ENCODE measurements at places on chromosomes 1 and 21. TPM values are rescaled to one million over a fixed set of nuclear protein-coding genes. Genes with fewer than 3 reads are reported as not detected.

Gene NEGR1
- 85.5 TPM for total RNA-seq

Gene FAAH
- 34.4 TPM for total RNA-seq

Gene LINGO4
- not detected for total RNA-seq

Gene GBP4
- total RNA-seq: 19.4 TPM

Gene ZNF648
- 0.53 TPM for total RNA-seq

Gene PDE9A
- 32.6 TPM for total RNA-seq

Gene LIPI
- 0.98 TPM for total RNA-seq

Gene APOBEC4
- not detected for total RNA-seq

DNA sequence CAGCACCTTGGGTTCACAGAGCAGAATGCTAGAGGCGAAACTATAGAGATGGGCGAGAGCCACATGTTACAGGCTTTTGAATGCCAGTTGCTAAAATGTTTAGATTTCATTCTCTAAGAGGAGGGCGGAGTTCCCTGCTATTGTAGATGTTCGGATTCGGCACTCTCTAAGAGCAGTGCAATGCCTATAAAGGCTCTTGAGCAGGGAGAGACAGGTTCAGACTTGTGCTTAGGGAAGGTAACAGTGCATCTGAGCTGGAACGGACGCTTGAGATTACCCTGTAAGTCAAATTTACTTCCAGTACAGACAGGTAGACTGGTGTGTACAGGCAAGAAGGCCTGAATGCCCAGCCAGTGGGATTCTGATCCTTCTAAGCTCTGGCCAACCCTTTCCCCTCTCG is 15.3 kb downstream of the LURAP1 start:
- no peak for DNase-seq

- DNase-seq: no peak
Observed at GRCh38 chr1:10975567-10976326, 36.7 kb upstream of the TARDBP start.

DNA sequence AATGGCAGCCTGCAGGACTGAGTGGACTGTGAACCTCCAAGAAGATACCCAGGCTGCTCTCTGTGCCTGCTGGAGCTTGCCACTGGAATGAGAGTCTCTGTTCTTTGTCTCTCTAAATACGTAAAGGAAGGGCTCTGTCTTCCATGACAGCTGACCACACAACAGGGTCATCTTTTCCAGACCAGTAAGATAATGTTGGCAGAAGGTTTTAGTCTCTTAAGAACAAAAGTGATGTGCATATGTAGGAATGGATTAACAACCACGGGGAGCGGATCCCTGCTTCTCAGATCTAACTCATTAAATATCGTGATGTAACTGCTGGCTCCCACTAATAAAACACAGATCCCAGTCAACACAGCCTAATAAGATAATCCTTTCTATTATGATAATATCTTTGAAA is 67.5 kb downstream of the MAP10 start:
- DNase-seq: no peak

GRCh38 chr1:55650444-55650843 is 435.3 kb upstream of the USP24 start:
- DNase-seq: no peak

DNA sequence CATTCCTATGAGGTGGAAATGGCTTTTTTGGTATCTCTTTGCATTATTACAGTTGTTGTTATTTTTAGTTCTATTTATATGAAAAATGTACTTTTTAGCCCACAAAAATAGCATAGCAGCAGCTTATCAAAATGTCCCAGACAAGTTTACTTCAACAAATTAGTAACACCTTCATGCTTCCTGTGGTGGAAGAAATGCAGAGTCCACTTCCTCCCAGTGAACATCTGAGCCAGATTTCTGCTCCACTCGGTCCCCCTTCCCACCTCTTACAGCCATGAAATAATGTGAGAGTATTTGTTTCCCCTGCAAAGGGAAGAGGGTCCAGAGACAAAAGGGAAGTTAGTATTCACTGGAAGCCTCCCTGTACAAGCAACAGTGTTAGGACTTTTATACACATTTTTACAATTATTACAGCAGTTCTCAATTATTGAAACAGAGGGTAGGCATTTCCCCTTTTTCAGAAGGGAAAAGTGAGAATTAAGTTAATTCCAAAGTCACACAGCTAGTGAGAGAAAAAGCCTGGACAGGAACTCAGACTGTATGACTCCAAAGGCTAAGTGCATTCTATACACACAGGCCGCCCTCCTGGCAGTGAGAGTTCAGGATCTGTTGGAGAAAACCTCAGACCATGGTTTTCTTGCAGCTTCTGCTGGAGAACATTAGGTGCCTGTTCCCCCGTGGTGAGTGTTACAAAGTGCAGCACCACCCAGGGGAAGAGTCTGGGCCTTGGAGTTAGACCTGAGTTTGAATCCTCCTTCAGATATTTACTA is 126.5 kb downstream of the PBX1 start:
- no peak for DNase-seq

GRCh38 chr1:230681599-230681998 is 32.3 kb downstream of the AGT start:
- DNase-seq: no peak

DNA sequence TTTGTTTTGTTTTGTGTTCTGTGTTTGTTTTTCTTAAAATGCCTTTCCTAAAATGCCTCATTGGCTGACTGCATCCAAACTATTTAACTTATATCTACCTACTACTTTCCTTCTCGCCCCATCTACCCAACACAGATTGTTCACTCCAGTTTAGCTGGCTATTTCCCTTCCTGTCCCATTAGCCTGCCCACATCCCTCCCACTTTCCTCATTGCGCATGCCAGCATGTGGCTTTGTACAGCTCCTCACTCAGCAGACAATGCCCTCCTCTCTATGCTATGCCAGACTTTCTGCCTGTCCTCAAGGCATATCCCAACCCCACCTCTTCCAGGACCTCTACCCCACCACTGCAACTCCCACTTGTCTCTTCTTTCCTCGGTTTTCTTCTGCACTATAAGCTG is 94.7 kb upstream of the C1orf21 start:
- DNase-seq: no peak

DNA sequence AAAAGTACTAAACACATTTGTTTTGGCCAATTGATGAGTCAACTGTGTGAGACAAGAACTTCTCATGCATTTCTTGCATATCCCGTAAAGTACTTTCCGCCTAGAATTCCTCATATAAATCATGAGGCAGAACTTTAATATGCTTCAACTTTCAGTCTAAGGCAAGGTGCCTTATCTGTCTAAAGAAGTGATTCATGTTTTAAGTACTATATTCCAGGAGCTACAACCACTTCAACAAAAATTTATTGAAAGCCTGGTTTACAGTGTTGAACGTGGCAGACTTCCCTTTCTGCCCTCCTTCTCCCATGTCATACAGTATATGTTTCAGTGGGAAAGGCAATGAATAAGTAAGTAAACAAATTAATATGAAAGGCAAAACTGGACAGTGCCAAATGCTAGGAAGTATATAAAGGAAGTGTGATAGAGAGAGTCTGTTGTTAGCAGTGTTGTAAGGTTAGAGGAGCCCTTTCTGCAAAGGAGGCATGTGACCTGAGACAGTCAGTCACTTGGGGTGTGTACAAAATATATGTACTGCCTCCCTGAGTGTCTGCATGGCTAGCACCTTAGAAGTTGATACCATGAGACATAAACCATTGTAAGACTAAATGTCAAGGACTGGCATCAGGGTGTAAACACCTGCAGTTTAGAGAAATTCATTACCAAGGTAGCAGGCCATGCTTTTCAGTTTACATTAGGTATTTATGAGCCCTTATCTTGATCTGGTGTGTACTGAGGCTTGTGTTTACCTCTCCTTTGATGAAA is 362.2 kb downstream of the SRGAP2C start:
- DNase-seq: no peak

DNA sequence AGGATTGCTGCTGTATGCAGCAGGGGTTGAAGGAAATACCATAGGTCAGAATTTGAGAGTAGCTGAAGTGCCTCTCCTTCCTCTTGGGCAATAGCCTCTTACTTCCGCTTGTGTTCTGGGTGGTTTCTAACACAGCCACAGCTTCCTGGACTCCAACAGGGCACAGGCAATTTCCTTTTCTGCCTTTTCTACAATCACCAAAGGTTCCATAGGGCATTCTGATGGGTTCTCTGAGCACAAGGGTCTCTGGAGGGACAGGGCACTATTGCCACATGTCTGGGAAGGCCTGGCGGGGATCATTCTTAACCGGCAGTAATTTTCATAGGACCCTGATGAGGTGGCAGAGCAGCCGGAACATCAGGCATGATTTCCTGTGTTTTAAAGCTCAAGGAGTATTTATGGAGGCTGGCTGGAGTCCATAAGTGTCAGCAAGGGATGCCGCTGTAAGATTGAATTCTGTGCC is 5.5 kb upstream of the AGTRAP start:
- no peak for DNase-seq

- no peak for DNase-seq
Observed at GRCh38 chr1:213385806-213386324, 334.8 kb downstream of the RPS6KC1 start.

- no peak for DNase-seq
Observed at GRCh38 chr1:244330318-244330625, 121.4 kb downstream of the ADSS2 start.

DNA sequence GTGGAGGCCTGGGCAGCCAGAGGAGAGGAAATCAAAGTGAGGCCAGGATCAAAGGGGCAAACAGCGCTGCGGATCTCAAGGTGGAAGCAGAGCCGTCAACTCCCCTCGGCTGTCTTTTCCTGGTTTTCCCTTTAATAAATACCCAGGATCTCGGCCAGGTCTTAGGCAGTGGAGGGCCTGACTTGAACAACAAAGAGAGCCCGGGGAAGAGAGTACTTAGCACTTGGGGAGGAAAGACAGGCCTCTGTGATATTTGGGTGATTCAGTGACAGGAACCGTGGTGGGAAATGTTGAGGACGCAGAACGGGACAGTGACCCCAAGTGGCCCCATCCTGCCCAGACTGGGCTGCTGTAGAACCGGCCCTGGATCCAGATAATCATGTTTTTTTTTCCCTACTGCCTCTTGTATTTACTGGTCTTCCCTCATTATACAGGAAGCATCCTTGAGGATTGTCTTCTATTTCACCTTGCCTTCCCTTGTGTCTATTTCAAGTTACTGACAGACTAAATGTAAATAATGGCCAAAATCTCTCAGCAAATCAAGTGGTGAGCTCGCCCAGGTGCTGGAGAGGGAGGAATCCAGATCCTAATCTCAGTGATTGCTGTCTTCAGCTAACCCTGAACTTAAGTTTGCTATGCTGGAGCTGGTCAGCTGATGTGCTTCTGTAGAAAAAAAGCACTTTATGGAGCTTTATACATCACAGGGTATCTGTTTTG is 2.8 kb upstream of the MIXL1 start:
- no peak for DNase-seq

- no peak for DNase-seq
Observed at GRCh38 chr1:85062425-85063026, 14.2 kb upstream of the MCOLN3 start.

GRCh38 chr1:165376811-165377311 is 20.3 kb upstream of the LMX1A start:
- no peak for DNase-seq

DNA sequence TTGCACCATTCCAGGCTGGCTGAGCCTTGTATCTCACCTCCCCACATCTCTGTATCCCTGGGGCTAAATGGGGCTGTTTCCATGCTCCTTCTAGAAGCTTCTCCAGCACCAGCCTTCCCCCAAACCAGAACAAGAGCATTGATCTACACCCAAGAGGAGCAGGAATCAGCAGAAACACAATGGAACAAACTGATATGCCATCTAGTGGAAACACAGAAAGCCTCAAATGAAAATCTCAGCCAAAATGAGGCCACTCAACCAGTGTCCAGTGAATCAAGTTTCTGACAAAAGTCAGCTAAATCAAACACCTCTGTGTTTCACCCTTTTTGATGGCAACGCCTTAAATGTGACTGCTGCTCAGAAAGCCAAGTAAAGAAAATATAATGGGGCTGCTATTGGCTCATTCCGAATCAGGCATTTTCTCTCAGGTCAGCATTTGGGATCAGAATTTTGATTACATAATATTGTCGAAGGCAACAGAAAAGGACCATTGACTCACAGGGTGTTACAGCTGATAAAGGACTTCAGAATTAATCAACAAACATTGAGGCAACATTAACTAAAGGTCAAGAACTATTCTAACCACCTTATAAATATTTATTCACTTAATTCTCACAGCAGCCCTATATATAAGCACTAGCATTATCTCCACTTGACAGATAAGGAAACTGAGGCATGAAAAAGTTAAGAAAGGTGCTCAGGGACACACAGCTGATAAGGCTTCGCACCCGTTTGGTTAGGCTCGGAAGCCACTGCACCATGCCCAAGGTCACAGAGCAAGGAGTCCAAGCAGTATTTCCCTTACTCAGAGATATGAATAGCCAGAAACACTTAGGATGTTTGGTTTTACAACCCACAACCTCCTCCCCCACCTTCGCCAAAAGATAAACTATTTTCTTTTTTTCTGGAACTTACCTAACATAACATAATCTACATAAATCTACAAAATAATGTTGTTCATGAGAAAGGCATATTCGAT is 85.8 kb upstream of the KCNJ15 start:
- no peak for DNase-seq

- DNase-seq: no peak
Observed at GRCh38 chr1:64019818-64020217, 183.6 kb upstream of the UBE2U start.

DNA sequence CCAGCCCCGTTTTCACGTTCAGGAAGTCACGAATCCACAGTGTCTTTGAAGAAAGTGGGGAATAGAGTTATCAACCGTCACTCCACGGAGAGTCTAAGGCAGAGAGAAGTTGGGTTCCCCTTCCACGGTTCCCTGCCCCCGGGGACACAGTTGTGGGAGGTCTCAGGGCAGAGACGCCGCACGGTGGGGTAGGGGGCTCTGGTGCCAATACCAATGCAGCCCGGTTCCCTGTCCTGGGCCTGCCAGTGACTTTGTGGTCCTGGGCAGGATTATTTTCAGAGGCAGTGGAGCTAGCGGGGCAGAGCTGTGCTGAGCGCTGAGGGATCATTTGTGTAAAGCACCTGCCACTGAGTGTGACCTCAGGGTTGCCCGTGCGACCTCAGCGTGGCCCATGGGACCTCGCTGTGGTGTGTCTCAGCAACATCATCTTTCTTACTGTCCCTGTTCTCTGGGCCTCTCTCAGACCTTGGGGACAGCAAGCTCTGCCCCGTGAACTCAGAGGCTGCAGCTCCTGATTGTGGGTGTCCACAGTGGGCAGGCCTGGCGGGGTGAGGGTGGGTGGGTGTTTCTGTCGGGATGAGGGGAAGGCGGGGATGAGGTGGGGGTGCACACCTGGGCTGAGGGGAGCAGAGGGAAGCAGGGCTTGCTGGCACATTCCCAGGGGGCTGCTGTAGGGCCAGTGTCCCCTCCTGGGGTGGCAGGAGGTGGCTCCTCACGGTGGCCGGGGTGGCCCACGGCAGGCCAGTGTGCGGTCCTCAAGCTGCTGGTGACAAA is 65.2 kb downstream of the AGPAT3 start:
- no peak for DNase-seq

Measured in sciatic nerve (tissue), 2 donors.